Fibroblast of skin of right quadriceps (primary cell): ENCODE measurements at places on chromosomes 1 and 21.

DNA sequence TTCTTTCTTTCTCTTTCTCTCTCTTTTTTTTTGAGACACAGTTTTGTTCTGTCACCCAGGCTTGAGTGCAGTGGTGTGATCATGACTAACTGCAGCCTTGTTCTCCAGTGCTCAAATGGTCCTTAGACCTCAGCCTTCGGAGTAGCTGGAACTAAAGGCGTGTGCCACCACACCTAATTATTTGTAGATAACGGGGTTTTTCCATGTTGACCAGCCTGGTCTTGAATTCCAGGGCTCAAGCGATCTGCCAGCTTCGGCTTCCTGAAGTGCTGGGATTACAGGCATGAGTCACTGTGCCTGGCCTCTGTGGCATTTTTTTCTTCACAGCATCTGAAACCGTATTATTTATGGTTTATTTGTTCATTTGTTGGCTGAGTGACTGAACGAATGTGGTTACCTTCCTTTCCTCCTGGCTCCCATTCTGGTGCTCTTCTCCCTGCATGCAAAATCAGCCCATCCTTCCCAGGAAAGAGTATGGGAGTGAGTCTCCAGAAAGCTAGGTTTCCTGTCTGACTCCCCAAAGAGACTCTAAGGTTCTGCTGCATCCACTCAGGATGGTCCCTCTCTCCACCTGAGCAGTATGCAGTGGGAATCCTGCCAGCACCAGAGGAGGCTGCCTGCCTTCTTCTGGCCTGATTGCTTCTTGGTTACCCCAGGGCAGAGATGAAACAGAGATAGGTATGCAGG lies 155.0 kb upstream of the BEND5 start:
- peak; percentile 72 for DNase-seq

DNA sequence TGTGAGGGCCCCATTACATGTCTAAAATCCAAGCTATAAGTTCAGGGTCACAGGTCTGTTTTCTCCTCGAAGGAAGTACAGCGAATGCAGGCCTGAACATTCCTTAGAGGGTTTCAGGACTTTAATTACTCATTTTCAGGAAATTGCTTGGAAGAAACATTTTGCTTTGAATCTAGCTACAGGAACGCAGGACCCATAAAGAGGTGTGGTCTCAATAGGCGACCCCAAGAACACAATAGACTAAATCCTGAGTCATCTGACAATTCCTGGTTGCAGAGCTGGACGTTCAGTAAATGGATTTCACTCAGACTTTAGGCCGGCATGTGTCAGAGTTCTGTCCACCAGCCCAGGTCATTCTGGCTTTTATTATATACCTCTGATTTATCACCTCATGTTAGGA lies 1.0 kb upstream of the ERG start:
- no peak for DNase-seq

GRCh38 chr1:27357281-27358037 lies 9.3 kb downstream of the MAP3K6 start:
- DNase-seq: peak; percentile 52

GRCh38 chr1:228464487-228464983 lies 22.6 kb upstream of the RNF187 start:
- DNase-seq: peak; percentile 78

GRCh38 chr1:29749024-29749945 lies 513.0 kb downstream of the PTPRU start:
- no peak for DNase-seq

GRCh38 chr1:182060877-182061276 lies 635 bp downstream of the ZNF648 start:
- no peak for DNase-seq

- no peak for DNase-seq
Measured at GRCh38 chr1:65625528-65625927, 167.2 kb upstream of the PDE4B start.

- DNase-seq: no peak
Measured at GRCh38 chr1:162422662-162423375, 10.9 kb upstream of the SH2D1B start.

GRCh38 chr1:111888740-111889376 lies 100.6 kb downstream of the KCND3 start:
- DNase-seq: no peak

- no peak for DNase-seq
Measured at GRCh38 chr1:114756009-114756892, 1.5 kb downstream of the CSDE1 start.

DNA sequence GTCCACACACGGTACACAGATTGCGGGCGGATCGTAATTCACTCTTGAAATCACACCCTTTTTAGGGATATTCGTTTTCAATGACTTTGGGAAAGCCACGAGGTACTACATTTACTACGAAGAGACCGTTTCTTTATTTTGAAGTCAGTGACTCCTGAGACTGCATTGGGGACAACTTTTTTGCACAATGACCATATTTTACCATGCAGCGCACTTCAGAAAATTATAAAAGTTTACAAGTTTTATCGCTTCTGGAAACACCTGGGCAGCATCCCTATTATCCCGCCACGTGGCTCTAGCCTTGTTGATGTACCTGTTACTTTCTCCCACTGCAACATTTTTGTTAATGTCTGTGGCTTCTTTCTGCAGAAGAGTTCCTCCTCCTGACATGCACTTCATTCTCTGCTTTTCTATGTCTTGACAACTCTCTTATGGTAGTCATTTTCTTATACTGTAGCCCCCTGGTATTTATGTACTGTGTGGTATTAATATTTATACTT lies 1.3 kb upstream of the AKT3 start:
- no peak for DNase-seq

GRCh38 chr1:51726051-51726450 lies 109.2 kb downstream of the OSBPL9 start:
- DNase-seq: no peak

DNA sequence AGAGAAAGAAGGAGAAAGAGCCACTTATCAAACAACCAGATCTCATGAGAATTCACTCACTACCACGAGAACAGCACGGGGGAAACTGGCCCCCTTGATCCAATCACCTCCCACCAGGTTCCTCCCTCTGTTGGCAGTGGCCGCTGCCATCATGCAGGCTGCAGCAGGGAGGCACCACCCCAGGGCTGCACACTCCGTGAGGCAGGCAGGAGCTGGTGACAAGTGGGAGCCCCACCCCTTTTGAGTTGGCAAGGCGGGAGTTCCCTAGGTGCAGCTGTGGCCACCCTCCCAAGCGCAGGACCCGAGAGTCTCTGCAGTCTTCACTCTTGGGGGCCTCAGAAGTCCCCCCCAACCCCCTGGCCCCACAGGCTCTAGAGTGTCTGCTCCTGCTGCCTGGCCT lies 83.9 kb upstream of the GJB5 start:
- DNase-seq: no peak

GRCh38 chr1:245804696-245805095 lies 649.9 kb downstream of the KIF26B start:
- DNase-seq: no peak

DNA sequence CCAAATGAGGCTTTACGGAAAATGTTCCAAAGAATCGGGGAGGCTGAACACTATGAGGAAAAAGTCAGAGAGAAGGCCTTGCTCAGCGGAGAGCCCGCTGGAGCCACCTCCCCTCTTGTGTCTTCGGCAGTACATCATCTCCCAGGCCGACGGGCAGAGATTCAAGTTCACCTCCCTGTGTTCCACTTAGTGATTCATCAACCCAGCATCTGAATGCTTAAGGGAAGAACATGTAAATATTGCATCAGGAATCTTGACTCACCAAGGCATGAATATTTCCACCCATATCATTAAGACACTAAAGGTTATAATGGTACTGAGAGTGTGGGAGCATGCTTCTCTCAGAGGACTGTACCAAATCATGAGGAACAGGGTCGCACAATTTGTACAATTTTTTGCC lies 172.5 kb downstream of the ST6GALNAC5 start:
- DNase-seq: peak; percentile 98

- DNase-seq: no peak
Measured at GRCh38 chr1:25945761-25946160, 39.5 kb upstream of the STMN1 start.

DNA sequence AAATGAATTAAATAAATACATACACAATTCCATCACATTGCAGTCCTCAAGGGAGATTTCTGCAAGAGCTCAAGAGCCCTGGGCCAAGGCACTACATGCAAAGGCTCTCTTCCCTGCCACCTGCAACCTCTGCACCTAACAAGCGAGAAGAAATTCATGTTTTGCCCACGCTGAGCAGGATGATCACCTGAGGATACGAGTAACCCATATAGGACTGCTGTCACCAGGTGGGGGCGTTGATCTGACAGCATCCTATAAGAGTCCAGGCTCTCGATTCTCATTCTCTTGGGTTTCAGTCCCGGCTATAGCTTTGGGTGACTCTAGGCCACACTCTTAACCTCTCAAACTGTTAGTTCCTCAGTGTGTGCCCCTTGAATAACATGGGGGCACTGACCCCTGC lies 18.7 kb upstream of the SPOCD1 start:
- no peak for DNase-seq

- DNase-seq: no peak
Measured at GRCh38 chr1:69535490-69535889, 32.2 kb upstream of the LRRC7 start.

- no peak for DNase-seq
Measured at GRCh38 chr1:12761781-12762180, 11.8 kb upstream of the PRAMEF12 start.

GRCh38 chr1:228400237-228400651 lies 6.4 kb downstream of the TRIM11 start:
- DNase-seq: no peak

DNA sequence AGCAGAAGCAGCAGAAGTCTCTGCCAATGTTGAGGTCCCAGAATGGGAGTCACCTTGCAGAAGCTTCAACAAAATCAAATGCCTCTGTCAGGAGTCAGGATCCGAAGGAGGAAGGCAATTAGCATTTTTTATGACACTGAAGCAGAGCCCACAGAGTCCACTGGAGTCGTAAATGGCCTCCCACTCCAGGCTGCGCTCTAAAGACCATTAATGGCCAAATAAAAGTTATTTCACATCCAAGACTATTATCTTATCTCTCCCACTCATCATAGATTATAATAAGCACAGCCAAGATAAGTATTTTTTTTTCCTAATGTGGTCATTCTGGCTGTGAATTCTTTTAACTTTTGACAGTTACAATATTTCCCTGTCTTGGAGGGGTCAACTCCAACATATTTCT lies 191.1 kb upstream of the C8B start:
- DNase-seq: no peak

DNA sequence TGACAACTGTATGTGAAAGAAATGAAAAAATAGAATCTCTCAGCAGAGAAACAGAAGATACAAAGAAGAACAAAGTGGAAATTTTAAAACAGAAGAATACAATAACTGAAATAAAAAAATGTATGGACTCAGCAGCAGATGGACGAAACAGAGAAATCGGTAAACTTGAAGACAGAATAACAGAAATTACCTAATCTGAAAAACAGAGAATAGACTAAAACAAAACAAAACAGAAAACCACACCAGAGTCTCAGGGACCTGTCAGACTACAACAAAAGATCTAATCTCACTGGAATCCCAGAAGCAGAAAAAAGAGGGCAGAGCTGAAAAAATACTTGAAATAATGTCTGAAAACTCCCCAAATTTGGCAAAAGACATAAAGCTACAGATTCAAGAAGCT lies 83.0 kb downstream of the ZSWIM5 start:
- DNase-seq: no peak

DNA sequence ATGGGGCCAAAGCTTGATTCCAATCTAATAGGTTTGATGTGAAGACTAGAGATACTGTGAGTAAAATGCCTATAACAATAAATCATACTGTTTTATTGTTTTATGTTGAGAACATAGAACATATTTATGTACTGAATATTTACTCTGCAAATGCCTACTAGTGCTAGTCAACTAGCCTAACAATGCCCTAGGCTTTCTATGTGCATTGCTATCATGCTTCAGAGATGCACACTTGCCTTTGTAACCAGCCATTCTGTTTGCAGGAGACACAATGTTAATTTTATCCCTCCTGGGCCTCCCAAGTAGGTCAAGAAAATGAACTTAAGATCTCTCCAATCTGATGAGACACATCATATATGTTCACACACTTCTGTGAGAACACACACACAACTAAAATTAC lies 530.8 kb upstream of the BEND5 start:
- DNase-seq: no peak

GRCh38 chr1:224922404-224923164 lies 6.9 kb upstream of the DNAH14 start:
- peak; percentile 34 for DNase-seq

- DNase-seq: no peak
Measured at GRCh38 chr21:45499970-45500577, 42.2 kb downstream of the SLC19A1 start.

DNA sequence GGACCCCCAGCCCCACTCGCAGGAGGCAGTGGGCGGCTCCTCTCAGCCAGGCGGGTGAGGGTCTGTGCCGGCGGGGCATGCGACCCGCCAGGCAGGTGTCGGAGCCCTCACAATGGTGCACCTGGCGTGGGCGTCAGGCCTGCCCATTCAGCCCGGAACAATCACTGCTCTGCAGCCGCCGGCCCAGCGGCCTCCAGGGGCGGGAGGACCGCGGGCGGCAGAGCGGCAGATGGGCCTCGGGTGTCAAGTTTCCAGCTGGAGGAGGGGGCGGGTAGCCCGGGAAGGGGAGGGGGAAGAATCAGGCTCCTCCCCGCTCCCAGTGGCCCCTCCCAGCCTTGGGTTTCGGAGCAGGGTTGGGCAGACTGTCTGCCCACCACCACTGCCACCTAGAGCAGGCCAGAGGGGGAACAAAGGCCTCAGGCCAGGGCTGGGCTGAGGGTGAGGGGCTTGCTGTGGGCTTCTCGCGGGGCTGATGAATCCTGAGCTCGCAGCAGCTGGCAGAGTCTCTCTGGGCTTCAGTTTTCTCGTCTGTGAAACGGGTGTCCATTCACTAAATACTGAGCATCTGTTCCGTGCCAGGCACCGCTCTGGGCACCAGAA lies 39.5 kb upstream of the CASZ1 start:
- DNase-seq: peak; percentile 40

DNA sequence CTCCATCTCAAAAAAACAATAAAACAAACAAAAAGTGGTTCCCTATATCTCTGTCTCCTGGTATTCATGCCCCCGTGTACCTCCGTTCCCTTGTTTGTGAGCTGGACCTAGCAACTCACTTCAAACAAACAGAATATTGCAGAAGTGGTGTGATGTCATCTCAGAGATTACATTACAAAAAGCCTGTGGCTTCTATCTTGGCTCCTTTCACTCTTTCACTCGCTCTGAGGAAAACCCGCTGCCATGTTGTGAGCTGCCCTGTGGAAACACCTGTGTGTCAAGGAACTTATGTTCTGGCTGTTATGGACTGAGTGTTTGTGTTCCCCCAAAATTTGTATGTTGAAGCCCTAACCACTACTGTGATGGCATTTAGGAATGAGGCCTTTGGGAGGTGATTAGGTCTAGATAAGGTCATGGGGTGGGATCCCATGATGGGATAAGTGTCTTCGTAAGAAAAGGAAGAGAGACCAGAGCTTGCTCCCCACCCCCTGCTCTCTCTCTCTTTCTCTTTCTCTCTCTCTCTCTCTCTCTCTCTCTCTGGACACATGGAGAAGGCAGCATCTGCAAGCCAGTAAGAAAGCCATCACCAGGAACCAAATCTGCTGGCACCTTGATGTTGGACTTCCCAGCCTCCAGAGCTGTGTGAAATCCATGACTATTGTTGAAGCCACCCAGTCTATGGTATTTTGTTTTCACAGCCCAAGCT lies 7.4 kb upstream of the HYI start:
- DNase-seq: no peak
